ENCODE measurements at places on chromosomes 1 and 21. TPM values are rescaled to one million over a fixed set of nuclear protein-coding genes. Genes with fewer than 3 reads are reported as not detected.

GRCh38 chr1:209741889-209742288, 14.0 kb upstream of the TRAF3IP3 start:
- H3K27me3 ChIP-seq = no peaks in the 10 kb centered on the region
- H3K27ac ChIP-seq = no peak overlapping the region
- H3K4me1 ChIP-seq = no peaks in the 10 kb centered on the region

DNA sequence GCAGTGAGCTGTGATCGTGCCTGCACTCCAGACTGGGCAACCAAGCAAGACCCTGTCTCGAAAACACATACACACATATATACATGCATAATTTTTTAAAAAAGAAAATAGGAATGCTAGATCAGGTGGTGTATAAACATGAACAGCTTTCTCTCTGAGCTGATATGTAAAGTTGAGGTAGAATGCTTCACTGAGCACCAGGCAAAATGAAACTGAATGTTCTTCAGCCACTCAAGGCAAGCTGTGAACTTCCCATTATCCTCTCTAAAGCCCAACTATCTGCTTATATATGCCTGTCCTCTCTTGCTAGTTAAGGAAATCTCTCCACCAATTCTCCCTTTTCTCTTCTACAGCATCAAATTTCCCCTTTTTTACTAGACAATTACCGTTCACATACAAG, 93.0 kb downstream of the NUF2 start:
- H3K36me3 ChIP-seq = no peaks in the 10 kb centered on the region
- no peaks in the 10 kb centered on the region for H3K27me3 ChIP-seq
- no peak for DNase-seq
- H3K27ac ChIP-seq = no peak overlapping the region
- peaks cover 6% of the 10 kb centered on the region for H3K4me1 ChIP-seq

DNA sequence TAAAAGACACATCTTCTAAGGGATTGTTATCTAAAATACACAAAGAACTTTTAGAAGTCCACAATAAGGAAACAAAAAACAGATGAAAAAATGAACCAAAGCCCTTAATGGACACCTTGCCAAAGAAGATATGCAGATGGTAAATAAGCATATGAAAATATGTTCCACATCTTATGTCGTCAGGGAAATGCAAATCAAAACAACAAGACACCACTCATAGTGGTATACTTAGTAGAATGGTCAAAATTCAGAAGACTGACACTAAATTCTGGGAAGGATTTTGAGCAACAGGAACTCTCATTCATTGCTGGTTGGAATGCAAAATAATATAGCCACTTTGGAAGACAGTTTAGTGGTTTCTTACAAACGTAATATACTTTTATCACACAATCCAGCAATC, 205.7 kb upstream of the ST6GALNAC5 start:
- DNase-seq = no peak
- no peak overlapping the region for H3K27ac ChIP-seq
- H3K4me1 ChIP-seq = no peaks in the 10 kb centered on the region
- H3K27me3 ChIP-seq = no peaks in the 10 kb centered on the region

- H3K27me3 ChIP-seq = no peaks in the 10 kb centered on the region
- H3K36me3 ChIP-seq = no peaks in the 10 kb centered on the region
- H3K4me3 ChIP-seq = no peak overlapping the region
- no peak overlapping the region for H3K27ac ChIP-seq
- no peaks in the 10 kb centered on the region for H3K4me1 ChIP-seq
Observed at GRCh38 chr1:87180682-87181081, 148.0 kb upstream of the LMO4 start.

Gene ILDR2
- polyA plus RNA-seq = 0.85 TPM
